ENCODE measurements at places on chromosomes 6 and 20.
A peak's percentile ranks its signal among the peaks of the same experiment; 100 is the strongest.

DNA sequence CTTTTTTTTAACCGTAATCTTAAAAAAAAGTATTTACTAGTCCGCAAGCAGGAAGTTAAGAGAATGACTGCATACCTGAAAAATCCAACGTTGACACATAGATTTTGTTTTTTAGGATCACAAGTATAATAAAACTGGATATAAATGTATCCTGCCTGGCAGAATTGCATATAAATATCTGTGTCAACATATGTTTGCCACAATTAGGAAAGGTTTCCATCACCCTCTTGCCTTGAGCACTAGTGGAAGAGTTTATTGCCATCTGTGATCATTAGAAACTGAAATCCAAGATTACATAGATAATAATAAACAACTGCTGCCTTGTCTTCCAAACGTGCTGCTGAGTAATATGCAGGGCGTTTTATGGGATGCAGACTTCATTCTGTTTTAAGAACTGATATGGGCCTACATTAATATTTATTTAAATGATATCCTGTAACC, 27.9 kb downstream of the PLEKHG1 start:
- no peak for DNase-seq

DNA sequence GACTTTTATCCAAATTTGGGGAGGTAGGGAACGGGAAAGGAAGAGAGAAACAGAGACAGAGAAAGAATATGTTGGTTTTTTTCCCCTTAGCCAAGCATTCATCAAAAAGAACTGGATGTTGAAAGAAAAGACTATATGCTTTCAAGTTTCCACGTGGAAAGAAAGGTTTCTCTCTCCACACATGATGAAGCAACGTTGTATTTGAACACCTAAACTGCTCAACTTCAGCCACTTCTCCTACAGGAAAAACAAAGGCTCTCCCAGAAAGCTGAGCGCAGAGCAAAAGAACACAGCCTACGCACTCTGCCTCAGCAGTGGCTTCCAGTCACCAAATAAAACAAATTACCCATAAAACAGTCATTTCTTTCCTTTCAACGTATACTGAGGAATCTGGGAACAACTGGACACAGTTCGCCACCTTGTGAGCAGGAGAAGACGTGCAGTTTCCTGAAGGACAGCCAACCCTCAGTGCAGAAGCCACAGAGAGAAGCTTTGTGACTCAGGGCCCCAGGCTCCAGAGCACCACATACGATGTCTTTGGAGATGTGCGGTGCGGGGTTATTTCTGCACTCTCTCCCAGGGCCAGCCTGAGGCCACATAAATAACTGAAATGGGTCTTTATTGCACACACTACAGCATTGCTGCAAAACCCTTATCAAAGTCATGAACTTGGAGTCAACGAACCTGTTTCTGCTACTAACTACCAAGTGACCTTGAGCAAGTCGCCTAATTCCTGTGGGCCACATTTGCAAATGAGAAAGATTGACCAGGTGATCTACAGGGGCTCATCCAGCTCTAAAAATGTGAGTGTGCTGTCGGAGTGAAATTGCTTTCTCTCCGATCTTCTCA, 10.1 kb downstream of the IL17F start:
- DNase-seq, result peak; percentile 66

GRCh38 chr6:40962241-40962640, 76.8 kb downstream of the UNC5CL start:
- peak; percentile 34 for DNase-seq

- DNase-seq, result no peak
Measured at GRCh38 chr20:1286267-1287024, 20.4 kb downstream of the SNPH start.

- no peak for DNase-seq
Measured at GRCh38 chr6:52102405-52102804, 15.0 kb upstream of the PKHD1 start.

GRCh38 chr6:149897015-149897697, 757 bp downstream of the RAET1E start:
- no peak for DNase-seq

DNA sequence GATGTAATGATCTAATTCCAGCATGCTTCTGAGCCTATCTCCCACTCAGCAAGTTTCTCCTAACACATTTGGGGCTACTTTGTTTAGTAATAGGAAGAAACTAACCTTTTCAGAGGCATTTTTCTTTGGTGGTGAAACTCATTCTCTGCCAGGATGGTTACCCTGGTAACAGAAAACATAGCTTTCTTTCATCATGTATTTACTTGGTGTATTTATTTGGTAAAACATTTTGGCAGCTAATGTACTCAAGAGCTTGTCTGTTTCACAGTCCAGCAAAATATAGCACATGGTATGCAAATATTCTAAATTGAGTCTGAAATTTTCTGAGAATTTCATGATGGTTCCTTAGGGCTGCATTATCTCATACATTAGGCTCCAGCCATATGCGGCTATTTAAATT, 100.0 kb downstream of the SLC35B3 start:
- DNase-seq, result no peak

GRCh38 chr6:148509800-148510581, 167.4 kb downstream of the SASH1 start:
- DNase-seq, result no peak

GRCh38 chr20:40282541-40282940, 406.5 kb downstream of the MAFB start:
- DNase-seq, result no peak

GRCh38 chr20:3970016-3970415, 45.3 kb downstream of the RNF24 start:
- no peak for DNase-seq

DNA sequence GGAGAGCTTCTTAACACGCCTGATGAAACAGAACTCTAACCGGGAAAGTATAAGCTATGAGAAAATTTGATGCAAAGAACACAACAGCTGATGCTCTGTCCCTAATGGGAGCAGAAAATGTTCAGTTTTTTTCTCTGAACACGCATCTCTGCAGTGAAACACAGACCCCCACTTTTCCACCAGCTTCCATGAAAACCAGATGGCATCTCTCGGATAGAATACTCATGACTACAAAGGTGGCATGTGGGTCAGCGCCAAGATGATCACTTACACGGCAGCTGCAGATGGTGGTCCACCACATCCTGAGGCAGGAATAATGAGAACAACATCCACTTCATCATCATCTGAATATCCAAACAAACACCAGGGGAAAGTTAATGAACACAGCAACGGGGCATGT, 85.2 kb upstream of the CNR1 start:
- DNase-seq, result no peak

DNA sequence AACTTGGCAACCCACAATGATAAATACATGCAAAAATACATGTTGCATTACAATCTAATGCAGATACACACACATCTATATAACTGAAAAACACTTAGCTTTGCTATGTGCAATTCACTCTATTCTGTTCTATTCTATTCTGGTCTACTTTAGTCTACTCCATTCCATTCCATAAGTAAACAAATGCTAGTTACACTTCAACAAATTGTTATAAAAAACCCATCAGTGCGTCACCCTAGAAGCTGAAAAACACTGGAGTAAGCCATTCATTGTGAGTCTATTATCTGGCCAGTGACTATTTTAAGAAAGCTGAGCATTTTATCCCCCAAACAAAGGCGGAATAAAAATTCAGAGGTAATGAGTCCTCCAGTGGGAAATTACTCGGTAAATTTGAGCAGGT, 315.7 kb upstream of the EPHA7 start:
- no peak for DNase-seq

GRCh38 chr6:107677399-107677798, 146.7 kb downstream of the SCML4 start:
- DNase-seq, result no peak

DNA sequence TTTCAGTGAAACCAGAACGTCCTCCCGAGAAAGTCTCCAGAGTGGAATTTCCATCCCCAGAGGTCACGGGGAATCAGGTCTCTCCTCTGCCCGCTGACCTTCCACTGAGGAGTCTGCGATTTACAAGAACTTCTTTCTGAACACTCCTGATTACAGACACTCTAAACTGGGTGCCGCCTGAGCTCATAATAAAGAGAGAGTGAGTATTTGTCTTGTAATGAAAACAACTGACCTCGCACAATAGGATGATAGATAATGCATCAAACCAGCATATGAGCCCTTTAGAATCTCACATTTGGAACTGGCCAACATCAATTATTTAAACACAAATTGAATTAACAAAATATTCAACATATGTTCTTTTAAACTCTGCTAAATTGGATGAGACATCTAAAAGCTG, 47.5 kb downstream of the DLL1 start:
- no peak for DNase-seq

All from stimulated activated CD4-positive, alpha-beta T cell treated with anti-CD3 and anti-CD28 coated beads, Interleukin-1b, Interleukin-23, amount 100 ng/mL, for 48 hours (primary cell).